Urinary bladder (tissue), 4 donors: ENCODE measurements at places on chromosomes 1 and 21. TPM values are rescaled to one million over a fixed set of nuclear protein-coding genes. Genes with fewer than 3 reads are reported as not detected.

The NPL gene
- 10.5 TPM for total RNA-seq

The RNF19B gene
- 8.7 TPM for total RNA-seq

DNA sequence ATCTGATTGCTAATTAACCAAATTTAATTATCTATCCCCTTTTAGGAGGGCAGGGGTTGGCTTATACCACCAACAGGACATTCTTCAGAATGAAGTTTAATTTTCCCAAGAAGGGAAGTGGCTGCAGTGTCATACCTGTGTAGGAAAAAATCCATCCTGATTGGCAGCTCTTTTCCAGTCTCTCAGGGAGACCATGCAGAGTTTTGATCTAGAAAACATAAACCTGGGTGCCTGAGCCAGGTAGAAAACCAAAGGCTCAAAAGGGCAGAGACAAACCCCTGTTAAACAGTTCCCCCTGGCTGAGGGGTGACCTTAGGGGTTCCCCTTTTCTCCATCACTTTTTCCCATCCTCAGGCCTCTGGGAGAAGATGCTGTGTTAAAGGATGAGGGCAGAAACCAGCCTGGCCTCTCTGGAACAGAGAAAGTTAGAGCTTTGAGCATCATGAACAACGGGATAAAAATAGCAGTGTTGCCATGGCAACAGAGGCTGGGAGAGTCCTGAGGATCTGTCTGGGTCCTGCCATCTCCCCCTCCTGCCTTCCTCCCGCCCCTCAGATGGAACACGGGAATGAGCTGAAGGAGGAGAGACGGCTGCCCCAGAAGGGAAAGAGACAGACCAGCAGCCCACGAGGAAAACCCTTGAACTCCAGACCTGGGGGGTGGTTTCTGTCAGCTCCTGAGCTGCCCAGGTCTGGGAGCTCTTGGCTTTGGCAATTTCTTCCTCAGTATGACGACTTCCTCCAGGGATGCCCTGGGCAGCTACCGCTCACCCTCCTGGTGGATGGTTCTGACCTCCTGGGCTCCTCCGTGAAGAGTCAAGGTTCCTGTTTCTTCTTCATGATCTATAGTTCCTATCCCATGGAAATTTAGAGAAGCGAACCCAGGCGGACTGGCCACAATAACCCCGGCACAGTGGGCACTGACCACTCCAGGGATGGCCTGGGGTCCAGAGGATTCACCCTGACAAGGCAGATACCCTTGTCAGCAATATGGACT lies 14.0 kb upstream of the LEMD1 start:
- no peak for DNase-seq

DNA sequence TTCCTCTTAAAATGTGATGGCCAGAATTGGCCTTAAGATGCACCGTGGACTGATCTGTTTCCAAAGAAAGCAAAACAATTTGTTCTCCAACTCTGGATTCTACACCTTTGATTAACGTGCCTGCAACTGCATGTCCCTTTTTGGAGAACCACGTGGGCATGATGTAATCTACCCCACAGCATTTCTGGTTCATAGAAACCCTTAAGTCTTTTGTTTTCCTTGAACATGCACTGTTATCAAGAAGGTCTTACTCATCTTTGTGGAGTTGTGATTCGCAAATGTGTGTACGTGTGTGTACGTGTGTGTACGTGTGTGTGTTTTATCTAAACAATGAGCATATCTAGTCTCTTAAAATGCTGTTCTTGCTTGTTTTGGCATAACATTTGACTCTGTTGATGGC lies 57.8 kb downstream of the LPAR3 start:
- no peak for DNase-seq

- DNase-seq = no peak
These were observed 6.4 kb upstream of the TNNI1 start for GRCh38 chr1:201427963-201428362.
